ENCODE measurements at places on chromosomes 16 and 17.

DNA sequence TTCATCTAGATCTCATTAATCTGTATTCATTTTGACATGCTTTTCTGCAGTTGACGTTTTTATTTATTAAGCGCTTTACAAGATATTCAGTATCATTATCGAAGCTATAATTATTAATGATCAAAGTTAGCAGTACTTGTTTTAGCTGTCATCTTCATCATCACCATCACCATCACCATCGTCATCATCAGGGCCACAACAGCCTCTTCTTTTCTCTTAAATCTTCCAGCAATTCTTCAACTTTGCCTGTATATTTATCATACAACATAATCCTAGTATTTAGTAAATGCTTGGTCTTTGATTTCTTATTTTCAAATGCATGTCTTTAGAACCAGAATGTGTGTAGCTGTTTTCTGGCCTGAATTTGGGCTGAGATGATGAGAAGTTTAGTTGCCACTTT, 528.0 kb downstream of the MAF start:
- DNase-seq, result no peak

DNA sequence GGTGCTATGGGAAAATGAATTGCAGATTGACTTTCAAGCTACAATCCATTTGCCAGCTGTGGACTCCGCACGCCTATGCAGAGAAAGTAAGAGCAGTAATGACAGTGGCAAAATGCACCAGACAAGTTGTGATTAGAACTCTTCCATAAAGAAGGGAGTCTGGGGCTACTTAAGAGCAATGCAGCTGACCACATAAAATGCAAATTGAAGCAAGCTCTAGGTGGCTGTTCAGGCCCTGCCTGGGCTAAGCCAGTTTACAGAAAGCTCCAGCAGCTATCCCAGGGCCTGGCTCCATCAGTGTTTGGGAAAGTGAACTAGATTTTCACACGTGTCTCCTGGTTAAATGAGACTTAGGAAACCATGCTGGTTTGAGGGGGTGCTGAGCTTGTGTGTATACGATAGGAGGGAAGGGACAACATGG, 2.2 kb upstream of the MAP2K6 start:
- no peak for DNase-seq

GRCh38 chr16:85423631-85424030, 189.5 kb upstream of the GSE1 start:
- no peak for DNase-seq

- no peak for DNase-seq
Observed at GRCh38 chr17:73284354-73284753, 22.7 kb upstream of the CPSF4L start.

GRCh38 chr16:67701420-67701819, 17.7 kb downstream of the GFOD2 start:
- no peak for DNase-seq

- no peak for DNase-seq
Observed at GRCh38 chr16:89034573-89034961, 57.6 kb upstream of the CBFA2T3 start.

DNA sequence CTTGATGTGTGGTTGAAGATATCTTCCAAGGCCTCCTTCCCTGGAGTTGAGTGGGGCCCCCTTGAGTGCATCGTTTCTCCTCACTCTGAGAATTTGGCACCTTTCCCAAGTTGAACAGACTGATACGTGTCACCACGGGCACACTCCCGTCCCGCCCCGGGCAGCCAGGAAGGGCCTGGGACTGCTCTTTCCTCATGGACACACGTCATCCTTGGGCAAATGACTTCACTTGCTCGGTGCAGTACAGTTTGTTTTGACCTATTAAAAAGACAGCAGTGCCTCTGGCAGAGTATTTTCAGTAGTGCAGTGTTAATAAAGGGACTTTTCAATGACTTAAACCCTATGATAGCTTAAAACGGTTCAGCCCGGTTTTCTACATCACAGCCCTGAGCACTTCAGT, 59.9 kb downstream of the SEC14L1 start:
- no peak for DNase-seq

- DNase-seq, result peak; percentile 51
Observed at GRCh38 chr16:19375561-19376158, 42.0 kb upstream of the TMC5 start.

DNA sequence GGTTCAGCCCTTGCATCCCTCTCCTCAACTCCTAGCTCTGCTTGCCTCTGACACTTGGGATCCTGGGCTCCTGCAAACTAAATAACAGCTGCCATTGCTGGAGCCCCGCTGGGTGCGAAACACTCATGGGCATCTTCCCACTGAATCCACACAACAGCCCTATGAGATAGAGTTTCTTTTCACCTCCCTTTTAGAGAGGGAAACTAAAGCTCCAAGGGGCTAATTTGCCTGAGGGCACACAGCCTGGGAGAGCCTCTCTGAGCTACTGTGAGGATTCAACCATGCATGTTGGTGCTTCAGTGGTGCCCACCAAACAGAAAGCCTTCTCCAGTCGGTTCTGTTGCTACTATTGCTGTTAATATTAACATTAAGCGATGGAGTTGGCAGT, 4.0 kb downstream of the ACBD4 start:
- DNase-seq, result no peak

DNA sequence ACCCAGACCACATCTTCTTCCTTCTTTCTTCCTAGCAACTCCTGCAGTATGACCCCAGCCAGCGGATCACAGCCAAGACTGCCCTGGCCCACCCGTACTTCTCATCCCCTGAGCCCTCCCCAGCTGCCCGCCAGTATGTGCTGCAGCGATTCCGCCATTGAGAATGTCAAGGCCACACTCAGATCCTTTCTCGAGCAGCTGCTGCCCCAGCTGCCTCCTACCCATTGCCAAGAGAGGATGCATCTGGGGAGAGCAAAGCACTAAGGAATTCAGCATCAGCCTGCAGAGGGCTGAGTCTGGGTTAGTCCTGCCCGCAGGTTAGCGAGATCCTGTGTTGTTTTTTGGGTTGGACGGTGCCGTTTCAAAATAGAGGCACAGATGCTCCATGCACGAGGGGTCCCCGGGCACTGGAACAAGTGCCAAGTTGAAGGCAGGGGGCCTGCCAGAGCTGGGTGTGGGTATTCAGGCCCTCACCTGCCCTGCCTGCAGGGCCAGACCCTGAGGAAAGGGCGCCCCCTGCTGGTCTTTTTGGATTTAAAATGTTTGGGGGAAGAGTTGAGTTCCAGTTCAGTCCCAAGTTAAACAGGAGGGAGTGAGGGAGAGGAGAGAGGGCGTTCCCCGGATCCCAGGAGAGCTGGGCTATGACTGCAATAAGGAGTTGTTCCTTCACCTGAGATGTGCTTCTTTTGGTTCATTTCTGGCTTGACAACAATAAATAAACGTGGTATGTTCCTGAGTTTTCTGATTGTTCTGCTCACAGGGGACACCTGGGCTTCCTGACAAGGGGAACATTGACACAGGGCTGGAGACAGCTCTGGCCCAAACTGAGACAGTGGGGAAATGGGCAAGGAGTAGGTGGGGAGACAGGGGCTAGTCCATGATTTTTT, 4.9 kb downstream of the CDK3 start:
- peak; percentile 87 for DNase-seq

GRCh38 chr16:3642397-3643094, 11.9 kb upstream of the DNASE1 start:
- DNase-seq, result no peak

GRCh38 chr16:13839577-13839976, 80.4 kb upstream of the ERCC4 start:
- no peak for DNase-seq

DNA sequence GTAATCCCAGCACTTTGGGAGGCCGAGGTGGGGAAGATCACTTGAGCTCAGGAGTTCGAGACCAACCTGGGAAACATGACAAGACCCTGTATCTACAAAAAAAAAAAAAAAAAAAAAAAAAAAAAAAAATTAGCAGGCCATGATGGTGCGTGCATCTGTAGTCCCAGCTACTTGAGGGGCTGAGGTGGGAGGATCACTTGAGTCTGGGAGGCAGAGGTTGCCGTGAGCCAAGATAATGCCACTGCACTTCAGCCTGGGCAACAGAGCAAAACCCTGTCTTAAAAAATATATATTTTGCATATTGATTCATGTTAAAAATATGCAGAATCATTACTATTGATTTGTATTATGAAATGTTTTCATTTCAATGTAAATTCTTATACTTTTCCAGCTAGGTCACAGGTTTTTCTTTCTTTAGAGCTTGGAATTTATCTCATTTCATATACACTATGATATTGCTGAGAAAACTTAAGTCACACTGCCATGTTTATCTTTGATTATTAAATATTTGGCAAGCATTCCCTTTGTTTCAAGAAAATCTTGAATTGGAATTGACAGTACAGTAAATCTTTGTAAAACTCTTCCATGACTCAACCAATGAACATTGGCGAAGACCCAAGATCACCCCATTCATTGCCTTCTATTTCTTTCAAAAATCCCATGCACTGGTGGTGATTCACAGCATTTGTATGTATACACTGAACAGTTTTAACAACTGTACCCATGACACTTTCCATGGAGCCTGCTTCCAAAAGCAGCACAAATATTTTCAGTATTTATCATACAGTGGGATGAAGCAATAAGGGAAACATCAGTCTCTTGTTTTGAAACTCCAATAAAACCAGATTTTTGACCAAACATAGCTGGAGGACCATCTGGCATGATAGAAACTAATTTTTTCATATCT, 83.5 kb upstream of the TNRC6A start:
- DNase-seq, result no peak

DNA sequence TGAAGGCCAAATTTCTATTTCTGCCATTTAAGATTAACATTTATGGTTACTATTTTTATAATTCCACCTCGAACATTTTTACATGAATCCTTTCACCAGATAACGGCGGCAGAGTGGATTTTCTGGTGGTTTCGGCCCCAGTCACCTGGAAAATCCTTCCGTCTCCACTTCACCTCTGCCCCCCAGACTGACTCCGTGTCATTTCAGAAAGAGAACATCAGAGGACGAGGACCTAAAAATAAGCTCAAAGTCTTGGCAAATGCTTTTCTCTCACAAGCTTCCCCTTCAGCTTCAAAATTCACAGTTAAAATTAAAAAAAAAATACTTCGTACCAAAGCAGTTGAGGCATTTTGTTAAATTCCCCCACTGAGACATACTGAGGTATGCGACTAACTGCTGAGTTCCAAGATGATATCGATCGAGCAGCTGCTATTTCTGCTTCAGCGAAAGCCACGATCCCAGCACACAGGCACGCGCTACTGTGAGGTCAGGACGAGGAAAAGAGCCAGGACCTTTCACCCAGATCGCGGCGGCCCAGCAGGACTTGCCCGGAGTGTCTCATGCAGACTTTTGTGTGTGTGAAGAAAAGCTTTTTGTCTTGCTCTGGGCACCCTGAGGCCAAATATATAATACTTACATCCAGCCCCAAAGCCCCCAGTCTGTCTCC, 36.8 kb downstream of the ASPA start:
- no peak for DNase-seq

- DNase-seq, result no peak
Observed at GRCh38 chr16:14020141-14020540, 51.0 kb upstream of the MRTFB start.

- no peak for DNase-seq
Observed at GRCh38 chr17:61551255-61551742, 39.7 kb downstream of the NACA2 start.

Measured in stimulated activated effector memory CD8-positive, alpha-beta T cell treated with anti-CD3 and anti-CD28 coated beads, Interleukin-12 subunit alpha, Interleukin-12 subunit beta, amount 100 ng/mL, for 72 hours (primary cell).